Stimulated activated CD4-positive, alpha-beta T cell treated with anti-CD3 and anti-CD28 coated beads, Interleukin-1b, Interleukin-23, amount 100 ng/mL, for 1 hour (primary cell): ENCODE measurements at places on chromosomes 6 and 20.

DNA sequence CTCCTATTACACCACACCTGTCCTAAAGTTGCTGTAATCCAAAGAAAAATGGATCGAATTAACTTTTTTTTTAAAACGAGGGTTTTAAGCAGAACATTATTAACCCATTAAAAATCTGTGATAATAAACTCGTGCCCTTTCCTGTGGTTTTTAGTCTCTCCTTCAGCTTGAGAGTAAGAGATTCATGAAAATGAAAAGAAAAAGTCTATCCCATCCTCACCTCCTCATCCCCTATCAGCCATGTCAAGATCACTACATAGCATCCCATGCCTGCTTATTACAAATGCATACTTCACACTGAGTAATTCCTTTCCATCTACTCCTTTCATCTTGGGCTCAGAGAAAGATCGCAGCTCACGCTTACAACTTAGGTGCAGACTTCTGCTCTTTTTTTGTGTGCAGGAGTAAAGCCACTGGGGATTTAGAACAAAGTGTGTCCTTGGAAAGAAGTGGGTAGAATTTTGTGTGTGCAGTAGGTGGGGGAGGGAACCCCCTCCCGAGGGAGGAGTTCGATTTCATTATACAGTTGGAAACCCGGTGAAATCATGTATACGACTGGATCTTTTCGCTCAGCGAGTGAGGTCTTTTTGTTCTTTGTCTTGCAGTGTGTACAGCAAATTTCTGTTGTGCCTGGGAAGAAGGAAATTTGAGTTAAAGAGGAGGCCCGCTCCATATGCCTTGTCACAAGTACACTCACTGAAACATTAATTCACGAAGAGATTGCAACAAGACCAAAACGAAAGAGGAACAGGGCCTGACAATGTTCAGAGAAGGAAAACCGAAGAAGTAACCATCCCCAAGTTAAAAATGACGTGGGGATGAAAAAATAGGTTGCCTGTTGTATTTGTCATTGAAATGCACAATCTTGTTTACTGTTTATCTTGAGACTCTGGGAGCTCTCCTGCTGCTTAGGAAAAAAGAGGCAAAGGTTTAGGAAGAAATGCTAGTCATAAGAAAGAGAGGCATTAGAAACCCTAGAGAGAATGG, 146.5 kb upstream of the ZNF217 start:
- no peak for DNase-seq

DNA sequence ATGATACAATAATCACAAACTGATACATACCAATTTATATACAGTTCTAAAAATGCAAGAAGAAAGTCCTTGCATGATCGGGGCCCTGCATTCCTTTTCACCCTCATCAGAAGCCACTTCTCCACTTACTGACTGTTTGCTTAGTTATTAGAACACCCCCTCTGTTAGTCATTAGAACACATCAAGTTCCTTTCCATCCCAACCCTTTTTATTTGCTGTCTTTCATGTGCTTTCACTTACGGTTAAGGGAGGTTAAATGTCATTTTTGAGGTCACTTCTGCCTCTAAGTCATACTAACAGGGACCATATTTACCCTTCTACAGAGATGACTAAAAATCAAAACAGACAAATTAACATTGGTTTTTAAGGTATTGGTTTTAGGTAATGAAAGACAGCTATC, 149.1 kb downstream of the LMBRD1 start:
- no peak for DNase-seq

DNA sequence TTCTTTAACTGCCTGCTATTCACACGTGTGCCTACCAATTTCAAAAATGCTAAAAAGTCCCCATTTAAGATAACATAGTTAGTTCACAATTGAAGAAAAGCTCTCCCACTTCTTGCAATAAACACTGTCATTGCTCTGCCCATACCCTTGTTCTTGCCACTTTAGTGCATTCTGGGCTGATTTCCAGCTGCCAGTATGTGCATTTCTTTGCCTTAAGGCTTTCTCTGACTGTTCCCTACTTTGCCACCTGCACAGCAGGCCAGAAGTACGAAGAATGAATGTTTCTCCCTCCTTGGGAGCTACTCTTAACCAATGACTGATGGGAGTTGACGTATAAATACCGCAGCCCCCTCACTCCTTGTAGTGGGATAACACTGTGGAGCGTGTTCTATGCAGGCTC, 16.0 kb upstream of the ATRN start:
- no peak for DNase-seq

- DNase-seq, result no peak
Measured at GRCh38 chr20:62596486-62596885, 45.8 kb upstream of the SLCO4A1 start.

DNA sequence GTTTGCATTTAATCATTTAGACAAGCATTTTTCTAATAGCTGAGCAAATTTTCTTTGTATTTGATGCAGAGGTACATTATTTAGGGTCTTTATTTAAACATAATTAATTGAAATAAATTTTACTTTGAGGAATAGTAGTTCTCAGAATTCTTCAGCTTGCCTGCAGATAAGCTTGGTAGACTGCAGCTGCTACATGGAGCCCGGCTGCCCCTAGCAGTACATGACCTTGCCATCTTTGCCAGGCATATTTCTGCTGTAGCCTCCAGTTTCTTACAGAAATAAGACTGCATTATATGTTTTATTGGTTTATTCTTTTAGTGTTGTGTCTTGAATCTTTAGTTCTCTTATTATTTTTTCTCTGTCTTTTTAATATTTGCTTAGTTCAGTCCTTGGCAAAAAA, 396.8 kb downstream of the QKI start:
- DNase-seq, result no peak

- DNase-seq, result no peak
Measured at GRCh38 chr6:139184459-139184858, 49.6 kb downstream of the HECA start.

- no peak for DNase-seq
Measured at GRCh38 chr6:156827382-156827781, 50.2 kb downstream of the ARID1B start.

GRCh38 chr20:12311094-12311865, 393.6 kb downstream of the BTBD3 start:
- no peak for DNase-seq

GRCh38 chr6:17472653-17473183, 79.3 kb downstream of the CAP2 start:
- no peak for DNase-seq

GRCh38 chr6:105791583-105792318, 294.4 kb upstream of the PRDM1 start:
- DNase-seq, result no peak

DNA sequence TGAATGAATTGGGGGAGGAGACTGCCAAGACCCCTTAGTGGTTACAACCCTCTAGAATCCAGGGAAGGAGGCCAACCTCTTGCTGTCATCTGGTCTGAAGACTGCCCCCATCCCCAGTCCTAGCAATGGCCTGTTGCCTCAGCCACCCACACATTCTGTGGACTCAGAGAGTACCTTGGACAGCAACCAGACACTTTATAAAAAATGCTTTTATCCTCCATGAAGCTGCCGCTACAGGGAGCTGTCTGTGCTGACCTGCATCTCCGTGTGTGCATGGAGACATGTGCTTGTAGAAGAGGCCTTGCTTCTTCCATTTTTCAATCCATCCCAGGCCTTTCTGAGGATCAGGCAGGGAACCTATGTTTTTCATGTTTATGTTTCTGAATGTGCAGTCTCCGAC, 15.2 kb downstream of the CDH22 start:
- DNase-seq, result no peak

GRCh38 chr6:26520237-26520849, 17.8 kb upstream of the HMGN4 start:
- DNase-seq, result no peak

DNA sequence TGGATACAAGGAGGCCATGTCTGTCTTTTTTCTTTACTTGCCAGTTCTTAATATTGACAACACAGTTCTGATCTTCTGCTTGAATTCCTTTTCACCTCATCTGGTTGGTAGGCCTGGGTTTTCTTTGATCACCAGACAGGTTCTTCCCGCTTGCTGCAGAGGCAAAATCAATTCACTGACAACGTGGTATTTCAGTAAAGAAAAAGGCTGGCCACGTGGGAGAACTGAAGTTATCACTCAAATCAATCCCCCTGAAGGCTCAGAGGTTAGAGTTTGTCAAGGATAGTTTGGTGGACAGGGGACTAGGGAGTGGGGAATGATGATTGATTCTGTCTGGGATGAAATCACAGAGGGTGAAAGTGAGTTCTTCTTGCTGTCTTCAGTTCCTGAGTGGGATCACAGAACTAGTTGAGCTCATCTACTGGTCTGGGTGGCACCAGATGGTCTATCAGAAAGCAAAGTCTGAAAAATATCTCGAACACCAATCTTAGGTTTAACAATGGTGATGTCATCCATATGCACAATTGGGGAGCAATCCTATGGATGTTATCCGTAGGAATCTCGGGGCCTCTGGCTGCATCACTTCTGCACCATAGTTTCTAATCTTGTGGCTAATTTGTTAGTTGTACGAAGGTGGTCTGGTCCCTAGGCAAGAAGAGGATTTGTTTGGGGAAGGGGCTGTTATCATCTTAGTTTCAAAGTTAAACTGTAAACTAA, 37.3 kb upstream of the OLIG3 start:
- no peak for DNase-seq

GRCh38 chr6:21873562-21873961, 280.0 kb downstream of the SOX4 start:
- no peak for DNase-seq

GRCh38 chr20:8858181-8858787, 210.6 kb upstream of the PLCB4 start:
- no peak for DNase-seq

- no peak for DNase-seq
Measured at GRCh38 chr20:62769346-62770071, 26.8 kb upstream of the MRGBP start.

- DNase-seq, result no peak
Measured at GRCh38 chr20:62540504-62540903, 64.7 kb upstream of the GATA5 start.

- no peak for DNase-seq
Measured at GRCh38 chr6:89925826-89926225, 31.6 kb downstream of the GJA10 start.

GRCh38 chr6:9138936-9139335, 703.6 kb upstream of the SLC35B3 start:
- no peak for DNase-seq

DNA sequence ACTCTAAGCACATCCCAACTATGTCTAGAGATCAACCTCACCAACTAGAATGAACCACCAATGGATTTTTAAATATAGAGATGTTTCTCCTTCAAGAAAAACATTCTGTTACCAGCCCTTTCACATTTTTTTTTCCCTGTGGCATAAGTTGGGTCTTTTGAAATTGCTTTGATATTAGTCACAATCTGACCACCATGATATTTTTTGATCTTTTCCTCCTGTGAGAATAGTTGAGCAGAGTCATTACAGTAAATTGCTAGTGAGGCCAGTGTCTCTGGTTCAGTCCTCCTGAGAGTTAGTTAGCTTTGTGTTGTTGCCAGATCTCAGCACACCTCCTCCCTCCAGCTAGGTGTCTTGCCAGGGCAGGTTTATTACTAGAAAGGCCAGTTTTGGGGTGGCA, 79.7 kb upstream of the MYLIP start:
- DNase-seq, result no peak

- DNase-seq, result no peak
Measured at GRCh38 chr6:74853991-74854390, 351.9 kb downstream of the COL12A1 start.

GRCh38 chr6:81309811-81310210, 442.7 kb downstream of the TENT5A start:
- DNase-seq, result no peak

DNA sequence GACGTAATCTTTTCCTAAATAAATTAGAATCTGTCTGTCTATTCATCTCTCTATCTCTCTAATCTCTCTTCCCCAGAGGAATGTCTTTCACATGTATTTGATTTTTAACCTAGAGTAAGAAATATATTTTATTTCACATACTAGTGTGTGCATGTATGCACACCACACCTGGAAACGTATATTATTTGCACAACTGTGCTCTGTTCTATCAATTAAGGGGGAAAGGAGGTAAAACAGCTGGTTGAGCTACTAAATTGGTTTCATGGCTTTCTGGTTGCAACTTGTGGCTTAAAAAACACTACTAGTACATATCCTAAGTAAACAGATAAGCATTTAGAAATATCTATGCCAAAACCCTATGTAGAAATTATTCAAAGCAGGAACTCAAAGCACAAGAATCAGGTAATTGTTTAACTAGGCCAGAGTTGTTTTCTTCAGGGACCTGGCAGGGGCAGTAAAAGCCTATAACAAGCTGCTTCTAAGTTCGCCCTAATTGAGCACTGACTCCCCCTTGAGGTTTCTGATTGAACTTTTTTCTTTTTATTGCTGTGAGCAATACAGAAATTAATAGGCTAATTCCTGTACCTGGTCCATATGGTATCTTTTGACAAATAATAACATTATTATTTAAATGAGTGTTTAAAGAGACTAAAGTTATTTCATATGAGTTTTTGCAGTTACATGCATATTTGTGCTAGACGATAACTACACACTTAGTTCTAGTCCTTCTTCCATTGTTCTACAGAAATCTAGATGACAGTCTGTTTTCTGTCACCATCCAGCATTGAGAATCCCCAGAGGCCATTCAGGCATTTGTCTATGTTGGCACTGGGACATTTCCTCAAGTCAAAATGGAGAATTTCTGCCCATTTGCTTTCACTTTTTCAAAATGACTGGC, 88.6 kb downstream of the MCHR2 start:
- no peak for DNase-seq

DNA sequence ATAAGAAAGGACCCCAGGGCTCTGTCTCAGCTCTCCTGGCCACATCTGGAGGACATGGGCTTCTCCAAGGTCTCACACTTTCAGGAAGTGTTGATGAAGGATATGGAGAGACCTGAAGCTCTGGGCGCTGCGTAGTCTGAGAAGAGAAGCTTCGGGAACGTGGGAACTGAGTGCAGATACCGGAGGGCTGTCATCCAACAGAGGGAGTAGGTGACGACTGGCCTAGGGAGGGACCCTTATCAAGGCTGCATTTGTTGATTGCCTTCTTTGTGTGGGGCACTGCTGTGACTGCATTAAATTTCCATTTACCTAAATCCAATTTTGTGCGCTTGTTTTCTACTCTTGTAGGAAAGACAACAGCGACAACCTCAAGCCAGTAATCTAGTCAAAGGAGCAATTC, 63.4 kb downstream of the PLG start:
- no peak for DNase-seq

- no peak for DNase-seq
Measured at GRCh38 chr20:16566080-16566479, 7.2 kb downstream of the KIF16B start.

- DNase-seq, result no peak
Measured at GRCh38 chr6:166877906-166878305, 78.4 kb downstream of the RNASET2 start.

- DNase-seq, result no peak
Measured at GRCh38 chr6:3001773-3002293, 2.1 kb downstream of the NQO2 start.

- no peak for DNase-seq
Measured at GRCh38 chr20:14142171-14142570, 146.9 kb downstream of the MACROD2 start.

- no peak for DNase-seq
Measured at GRCh38 chr6:138752017-138752416, 21.6 kb upstream of the CCDC28A start.

DNA sequence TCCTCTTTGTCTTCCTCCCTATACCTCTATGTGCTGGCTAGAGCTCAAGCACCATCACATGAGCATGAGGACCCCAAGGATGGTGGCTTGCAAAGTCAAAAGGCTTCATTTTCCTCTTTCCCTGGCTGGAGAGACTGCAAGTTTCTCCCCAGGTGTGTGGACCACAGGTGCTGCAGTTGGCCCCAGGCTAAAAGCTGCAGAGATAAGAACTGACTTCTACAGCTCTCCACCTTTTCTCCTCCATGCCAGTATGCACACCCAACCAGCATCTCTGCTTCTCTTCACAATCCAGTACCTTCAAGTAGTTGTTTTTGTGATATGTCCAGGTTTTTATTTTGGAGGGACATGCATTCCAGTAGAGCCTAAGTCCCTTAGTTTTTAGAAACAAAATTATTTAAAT, 29.1 kb downstream of the PRKN start:
- no peak for DNase-seq
